ENCODE measurements at places on chromosomes 16 and 17.

DNA sequence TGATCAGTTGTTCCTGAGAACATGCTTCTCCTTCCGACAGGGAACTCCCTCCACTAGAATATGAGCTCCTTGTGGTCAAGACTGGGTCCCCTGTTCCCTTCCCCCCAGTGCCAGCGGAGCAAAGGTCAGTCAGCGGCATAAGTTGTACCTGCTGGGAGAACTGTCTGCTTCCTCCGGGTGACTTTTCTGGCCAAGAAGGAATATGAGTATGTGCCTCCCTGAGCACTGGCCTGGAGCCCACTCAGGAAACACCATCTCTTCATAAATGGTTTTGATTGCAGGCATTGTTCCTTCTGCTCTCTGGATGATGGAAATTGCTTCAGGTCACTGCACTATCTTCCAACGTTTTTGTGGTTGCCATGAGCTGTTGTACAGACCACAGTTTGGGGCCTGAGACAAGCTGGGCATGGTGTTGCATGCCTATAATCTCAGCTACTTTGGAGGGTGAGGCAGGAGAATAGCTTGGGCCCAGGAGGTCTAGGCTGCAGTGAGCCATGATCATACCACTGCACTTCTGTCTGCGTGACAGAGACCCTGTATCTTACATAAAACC is 2.9 kb upstream of the P4HB start:
- DNase-seq, result no peak

DNA sequence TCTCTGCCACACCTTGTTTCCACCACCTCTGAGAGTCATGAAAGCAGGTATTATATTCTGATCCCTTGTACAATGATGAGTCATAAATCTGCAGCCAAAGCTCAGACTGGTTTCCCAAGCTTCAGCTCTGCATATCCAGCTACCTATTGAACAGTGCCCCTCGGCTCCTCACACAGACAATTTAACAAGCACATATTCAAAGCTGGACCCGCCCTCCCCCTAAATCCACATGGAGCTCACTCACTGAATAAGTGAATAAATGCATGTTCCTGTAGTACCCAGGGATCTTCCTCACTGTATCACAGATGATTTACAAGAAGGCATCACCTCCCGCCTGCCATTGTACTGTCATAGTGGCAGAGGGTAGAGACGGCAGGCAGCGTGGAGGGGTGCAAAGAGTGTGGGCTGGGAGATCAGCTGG is 516.4 kb downstream of the GRIN2A start:
- DNase-seq, result no peak

GRCh38 chr16:3938843-3939624 is 58.5 kb upstream of the CREBBP start:
- peak; percentile 23 for DNase-seq

DNA sequence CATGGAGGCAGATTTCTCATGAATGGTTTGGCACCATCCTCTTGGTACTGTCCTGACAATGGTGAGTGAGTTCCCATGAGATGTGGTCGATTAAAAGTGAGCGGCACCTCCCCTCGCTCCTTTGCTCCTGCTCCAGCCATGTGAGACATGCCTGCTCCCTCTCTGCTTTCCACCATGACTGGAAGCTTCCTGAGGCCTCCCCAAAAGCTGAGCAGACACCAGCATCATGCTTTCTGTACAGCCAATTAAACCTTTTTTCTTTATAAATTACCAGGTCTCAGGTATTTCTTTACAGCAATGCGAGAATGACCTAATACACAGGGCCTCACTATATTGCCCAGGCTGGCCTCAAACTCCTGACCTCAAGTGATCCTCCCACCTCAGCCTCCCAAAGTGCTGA is 12.1 kb downstream of the ZNF500 start:
- DNase-seq, result no peak

GRCh38 chr16:17440131-17440530 is 30.6 kb downstream of the XYLT1 start:
- no peak for DNase-seq

DNA sequence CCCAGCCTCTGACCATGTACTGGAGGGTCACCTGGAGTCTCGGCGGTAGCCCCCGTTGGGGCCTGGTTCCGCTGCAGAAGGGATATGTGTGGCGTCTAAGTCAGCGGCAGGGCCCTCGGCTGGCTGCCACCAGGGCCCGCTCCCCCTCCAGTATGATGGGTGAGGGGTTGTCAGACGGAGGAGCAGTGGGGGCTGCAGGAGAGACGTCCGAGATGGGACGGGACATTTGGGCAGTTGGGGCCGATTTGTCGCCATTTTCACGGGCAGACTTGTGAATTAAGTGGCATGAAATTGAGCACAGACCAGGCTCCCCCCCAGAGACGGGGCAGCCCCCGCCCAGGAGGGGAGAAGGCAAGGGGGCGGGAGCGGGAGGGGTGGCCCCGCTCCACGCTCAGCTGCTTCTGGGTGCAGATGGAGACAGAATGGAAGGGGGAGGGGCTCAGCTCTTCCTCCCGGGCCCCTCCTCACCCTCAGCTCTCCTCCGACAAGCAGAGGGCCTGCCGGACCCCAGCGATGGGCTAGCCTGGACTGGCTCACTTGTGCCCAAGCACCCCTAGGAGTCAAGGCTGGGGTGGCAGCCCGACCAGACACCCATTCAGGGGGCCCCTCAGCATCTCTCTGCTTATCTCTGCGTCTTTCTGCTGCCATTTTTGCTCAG is 52.7 kb upstream of the LHX1 start:
- no peak for DNase-seq

- no peak for DNase-seq
Observed at GRCh38 chr17:58621174-58621573, 70.7 kb downstream of the TEX14 start.

- DNase-seq, result no peak
Observed at GRCh38 chr17:68600931-68601564, at the start of gene FAM20A. TSS of gene FAM20A (minus strand) at chr17:68601367. CDS start at chr17:68600666, 701 bp downstream.

DNA sequence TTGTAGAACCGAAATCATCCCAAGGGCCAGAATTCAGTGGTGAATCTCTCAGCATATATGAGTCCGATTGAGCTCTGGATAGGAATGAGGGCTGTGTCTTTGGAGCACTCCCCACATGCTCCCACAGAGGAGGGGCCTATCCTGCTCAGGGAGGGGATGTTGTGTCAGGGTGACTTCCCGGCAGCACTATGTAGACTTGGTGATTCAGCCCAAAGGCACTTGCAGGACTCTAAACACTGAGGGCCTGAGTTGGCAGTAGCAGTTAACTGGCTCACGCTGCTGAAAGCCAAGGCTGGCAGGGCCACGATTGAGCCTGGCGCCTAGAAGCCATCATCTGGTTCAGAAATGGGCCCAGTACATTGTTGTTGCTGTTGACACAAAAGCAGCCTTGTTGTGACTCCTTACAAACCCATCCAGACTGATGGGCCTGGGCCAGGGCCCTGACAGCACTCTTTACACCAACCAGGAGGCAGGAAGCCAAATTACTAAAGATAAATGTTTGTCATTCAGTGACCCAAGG is 31.9 kb downstream of the NMT1 start:
- no peak for DNase-seq

- DNase-seq, result no peak
Observed at GRCh38 chr16:84340325-84341040, 27.9 kb upstream of the ATP2C2 start.

- no peak for DNase-seq
Observed at GRCh38 chr17:4956493-4957061, 5.7 kb downstream of the ENO3 start.

DNA sequence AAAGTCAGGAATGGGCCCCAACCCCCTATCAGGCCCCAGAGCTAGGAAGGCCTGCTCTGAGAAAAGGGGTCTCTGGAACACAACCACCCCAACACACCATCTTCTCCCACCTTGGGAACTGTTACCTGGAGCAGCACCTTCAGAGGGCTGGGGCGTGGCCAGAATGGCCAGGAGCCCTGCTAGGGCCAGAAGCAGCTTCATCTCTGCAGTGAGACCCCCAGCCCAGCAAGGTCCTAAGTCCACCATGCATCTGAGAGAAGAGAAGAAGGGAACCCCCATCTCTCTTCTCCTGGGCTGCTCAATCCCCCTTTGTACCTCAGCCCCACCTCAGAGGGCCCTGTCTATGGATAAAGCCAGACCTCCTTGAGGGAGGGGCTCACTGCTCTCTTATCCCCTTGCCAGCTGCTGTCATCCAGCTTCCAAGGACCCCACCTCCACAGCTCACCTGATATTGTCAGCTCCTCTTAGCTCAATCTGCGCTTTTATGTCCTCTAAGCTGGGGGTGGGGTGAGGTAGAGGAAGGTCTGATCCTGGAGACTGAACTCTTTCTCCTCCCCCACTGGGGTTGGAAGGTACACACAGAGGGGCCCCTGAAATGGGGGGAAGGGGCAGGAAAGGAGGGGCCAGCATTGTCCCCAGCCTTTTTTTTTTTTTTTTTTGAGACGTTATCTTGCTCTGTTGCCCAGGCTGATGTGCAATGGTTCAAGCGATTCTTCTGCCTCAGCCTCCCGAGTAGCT is at the start of gene MPO:
TSS of gene MPO (minus strand) at position 456 of the 738 bp plus-strand sequence. CDS start at position 279, 177 bp downstream.
- DNase-seq, result no peak

DNA sequence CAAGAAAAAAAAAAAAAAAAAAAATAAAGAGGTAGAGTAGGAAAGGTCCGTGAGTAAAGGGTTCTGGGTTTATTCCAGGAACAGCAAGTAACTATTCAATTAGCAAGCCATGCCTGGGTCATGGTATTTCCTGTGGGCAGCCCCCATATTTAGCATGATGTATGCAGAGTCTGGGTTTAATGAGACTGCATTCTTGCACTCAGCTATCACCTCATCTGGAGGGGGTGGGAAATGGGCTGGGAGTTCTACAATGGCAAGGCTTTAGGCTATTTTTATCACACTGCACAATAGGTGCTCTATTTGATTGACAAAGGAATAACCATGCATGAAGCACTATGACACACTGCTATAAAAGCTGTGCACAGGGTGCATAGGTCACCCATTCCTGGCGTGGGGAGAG is 104.0 kb upstream of the CCL2 start:
- DNase-seq, result no peak

DNA sequence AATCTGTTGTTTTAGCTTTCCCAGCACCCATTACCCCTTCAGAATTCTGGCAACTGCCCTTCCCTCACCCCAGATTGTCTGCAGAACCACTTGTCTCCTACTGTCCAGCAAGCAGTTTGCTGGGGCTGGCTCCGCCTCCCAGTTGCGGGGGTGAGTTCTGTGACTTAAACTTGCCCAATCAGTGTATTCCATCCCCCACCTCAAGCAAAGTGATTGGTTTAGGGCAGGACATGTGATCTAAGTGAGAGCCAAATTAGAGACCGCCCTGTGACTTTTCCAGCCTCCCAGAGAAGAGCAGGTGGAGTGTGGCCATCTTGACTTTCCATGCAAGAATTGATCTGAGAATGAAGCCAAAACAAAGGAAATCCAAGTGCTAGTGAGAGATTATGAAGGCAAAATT is 22.7 kb upstream of the SRCIN1 start:
- no peak for DNase-seq

DNA sequence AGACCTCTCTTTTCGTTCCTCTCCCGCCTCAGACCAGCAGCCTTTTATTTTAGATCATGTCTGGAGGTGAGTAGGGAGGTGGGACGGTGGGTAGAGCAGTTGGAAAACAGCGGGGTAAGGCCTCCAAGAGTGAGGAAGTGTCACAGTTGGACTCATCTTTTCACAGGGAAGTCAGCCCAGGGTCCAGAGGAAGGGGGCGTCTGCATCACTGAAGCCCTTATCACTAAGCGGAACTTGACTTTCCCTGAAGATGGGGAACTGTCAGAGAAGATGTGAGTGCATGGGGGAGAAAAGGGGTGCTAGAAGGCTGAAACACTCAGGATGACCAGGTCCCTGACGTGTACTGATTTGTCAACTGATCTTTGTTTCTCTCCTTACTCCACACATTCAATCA is 461 bp downstream of the LRRC46 start:
- no peak for DNase-seq

DNA sequence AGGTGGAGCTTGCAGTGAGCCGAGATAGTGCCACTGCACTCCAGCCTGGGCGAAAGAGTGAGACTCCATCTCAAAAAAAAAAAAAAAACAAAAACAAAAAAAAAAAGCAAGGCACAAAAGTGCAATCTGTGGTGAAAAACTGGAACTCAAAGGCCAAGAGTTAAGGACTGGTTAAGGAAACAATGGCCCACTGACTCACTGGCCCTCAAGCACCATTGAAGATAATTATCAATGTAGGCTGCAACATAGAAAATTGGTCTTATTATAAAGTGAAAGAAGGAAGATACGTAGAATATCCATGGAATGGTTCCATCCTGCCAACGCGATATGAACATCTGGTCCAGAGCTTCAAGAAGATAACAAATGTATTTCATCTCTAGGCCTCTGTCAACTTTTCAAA is 444.2 kb downstream of the SOX9 start:
- no peak for DNase-seq

GRCh38 chr16:66622863-66623262 is 18.4 kb downstream of the CMTM3 start:
- DNase-seq, result no peak

GRCh38 chr16:67953641-67954375 is 9.9 kb upstream of the LCAT start:
- no peak for DNase-seq

GRCh38 chr17:50926523-50926922 is 60.4 kb upstream of the TOB1 start:
- no peak for DNase-seq

- DNase-seq, result no peak
Observed at GRCh38 chr16:65313936-65314626, 192.2 kb upstream of the CDH11 start.

DNA sequence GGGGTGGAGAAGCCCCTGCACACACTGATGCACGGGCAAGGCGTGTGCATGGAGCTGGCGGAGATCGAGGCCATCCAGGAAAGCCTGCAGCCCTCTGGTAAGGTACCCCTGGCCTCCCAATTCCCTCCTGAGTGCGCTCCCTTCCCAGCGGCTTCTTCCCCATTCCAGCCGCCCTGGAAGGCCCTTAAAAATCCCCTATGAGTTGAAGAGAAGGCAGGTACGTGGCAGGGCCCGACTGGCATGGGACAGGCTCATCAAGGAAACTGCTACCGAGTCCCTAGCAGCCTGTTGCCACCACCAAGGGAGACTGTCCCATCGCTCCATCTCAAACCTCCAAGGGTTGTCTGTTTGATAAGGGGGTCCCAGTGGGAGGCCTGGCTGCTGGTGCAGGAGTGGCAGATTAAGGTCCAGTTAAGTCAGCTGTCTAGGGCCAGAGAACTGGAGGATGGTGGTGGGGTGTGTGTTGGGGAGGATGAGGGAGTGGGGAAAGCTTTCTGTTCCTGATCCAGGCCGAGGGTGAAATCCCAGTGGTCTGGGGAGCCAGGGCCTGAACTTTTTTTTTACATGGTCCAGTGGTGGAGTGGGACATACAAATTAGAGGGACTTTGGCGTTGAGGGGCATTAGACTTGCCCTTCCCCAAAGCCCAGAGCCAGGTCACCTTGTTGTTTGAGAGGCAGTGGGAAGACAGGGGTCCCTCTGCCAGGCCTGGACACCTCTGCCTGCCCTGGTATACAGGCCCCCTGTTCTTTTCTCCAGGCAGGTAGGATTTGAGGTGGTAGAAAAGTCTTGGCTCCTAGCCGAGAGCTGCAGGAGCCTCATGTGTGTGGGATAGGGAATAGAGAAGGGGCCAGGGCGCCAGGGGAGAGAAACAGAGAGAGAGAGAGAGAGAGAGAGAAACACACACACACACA is 994 bp downstream of the IGFBP4 start:
- no peak for DNase-seq

- no peak for DNase-seq
Observed at GRCh38 chr17:41624208-41625101, at the start of gene KRT17. TSS of gene KRT17 (minus strand) at chr17:41624575. CDS start at chr17:41624509, 66 bp downstream.

Measured in NCI-H1048 (cell line).